ENCODE measurements at places on chromosomes 2 and 18. TPM values are rescaled to one million over a fixed set of nuclear protein-coding genes. Genes with fewer than 3 reads are reported as not detected.

NAB1 gene
- total RNA-seq, result 44.2 TPM

SF3B6 gene
- total RNA-seq, result 81.9 TPM

PROKR1 gene
- not detected for total RNA-seq

LYPD1 gene
- total RNA-seq, result 4.1 TPM

PROC gene
- total RNA-seq, result 2.6 TPM

MDH1B gene
- total RNA-seq, result 1.5 TPM

DNA sequence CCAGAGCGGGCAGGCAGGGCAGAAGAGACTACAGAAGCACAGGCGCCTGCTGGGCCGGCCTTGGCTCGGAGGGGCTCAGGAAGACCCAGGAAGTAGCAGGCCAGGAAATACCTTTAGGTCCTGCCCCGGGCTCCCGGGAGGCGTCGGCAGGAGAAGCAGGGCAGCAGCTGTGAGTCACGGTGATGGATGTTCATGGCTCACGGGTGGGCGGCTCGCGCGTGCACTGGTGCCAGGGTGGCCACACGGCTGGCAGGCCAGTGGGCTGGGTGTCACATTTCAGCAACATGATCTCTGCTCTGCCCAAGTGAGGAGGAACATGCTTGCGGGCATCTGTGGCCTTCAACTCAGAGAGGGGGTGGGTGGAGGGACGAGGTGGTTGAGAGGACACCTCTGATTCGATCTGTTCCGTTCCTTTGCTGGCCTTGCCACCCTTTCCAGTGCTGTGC lies 139.3 kb downstream of the KLHL29 start:
- no peaks in the 10 kb centered on the region for H3K36me3 ChIP-seq
- no peaks in the 10 kb centered on the region for H3K27me3 ChIP-seq
- DNase-seq, result peak; percentile 78
- H3K4me1 ChIP-seq, result peaks cover 23% of the 10 kb centered on the region
- peak overlapping the region; percentile 87 for H3K27ac ChIP-seq

DNA sequence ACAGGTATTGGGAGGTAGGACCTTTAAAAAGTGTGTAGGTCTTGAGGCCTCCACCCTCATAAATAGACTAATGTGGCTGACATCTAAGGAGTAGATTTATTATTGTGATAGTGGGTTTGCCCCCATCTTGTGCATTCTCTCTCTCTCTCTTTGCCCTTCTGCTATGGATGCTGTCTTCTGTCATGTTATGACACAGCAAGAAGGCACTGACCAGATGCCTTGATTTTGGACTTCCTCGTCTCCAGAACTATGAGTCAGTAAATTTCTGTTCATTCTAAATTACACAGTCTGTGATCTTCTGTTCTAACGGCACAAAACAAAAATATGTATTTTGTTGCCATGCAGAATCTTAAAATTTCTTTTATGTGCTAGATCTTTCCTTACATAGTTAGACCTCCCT lies 66.9 kb downstream of the ATAD2B start:
- no peak overlapping the region for H3K4me3 ChIP-seq
- H3K27ac ChIP-seq, result no peak overlapping the region
- no peaks in the 10 kb centered on the region for H3K27me3 ChIP-seq
- no peak for DNase-seq
- no peaks in the 10 kb centered on the region for H3K4me1 ChIP-seq

GRCh38 chr18:79763407-79763806 lies 34.3 kb upstream of the KCNG2 start:
- H3K36me3 ChIP-seq, result peaks cover 11% of the 10 kb centered on the region
- H3K27ac ChIP-seq, result no peak overlapping the region
- no peak overlapping the region for H3K4me3 ChIP-seq
- no peak for DNase-seq

DNA sequence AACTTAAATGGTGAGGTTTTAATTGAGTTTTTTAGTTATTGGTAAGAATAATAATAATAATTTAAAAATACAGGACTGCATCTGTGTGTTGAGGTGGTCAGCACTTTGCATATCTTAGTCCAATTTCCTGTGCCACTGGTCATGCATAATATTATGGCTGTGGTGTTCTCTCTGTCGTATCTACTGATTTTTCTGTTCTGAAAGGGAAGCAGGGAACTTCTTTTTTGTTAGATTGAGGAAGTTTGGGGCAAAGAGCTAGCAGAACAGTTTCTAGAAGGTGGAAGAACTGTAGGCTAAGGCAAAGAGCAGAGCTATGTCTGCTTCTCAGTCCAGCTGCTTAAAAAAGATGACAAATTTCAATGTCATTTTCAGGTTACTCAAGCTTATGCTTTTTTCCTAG lies 74.3 kb downstream of the XRCC5 start:
- H3K27ac ChIP-seq, result no peak overlapping the region
- H3K27me3 ChIP-seq, result no peaks in the 10 kb centered on the region
- DNase-seq, result no peak
- peaks cover 28% of the 10 kb centered on the region for H3K36me3 ChIP-seq
- no peak overlapping the region for H3K4me3 ChIP-seq

DNA sequence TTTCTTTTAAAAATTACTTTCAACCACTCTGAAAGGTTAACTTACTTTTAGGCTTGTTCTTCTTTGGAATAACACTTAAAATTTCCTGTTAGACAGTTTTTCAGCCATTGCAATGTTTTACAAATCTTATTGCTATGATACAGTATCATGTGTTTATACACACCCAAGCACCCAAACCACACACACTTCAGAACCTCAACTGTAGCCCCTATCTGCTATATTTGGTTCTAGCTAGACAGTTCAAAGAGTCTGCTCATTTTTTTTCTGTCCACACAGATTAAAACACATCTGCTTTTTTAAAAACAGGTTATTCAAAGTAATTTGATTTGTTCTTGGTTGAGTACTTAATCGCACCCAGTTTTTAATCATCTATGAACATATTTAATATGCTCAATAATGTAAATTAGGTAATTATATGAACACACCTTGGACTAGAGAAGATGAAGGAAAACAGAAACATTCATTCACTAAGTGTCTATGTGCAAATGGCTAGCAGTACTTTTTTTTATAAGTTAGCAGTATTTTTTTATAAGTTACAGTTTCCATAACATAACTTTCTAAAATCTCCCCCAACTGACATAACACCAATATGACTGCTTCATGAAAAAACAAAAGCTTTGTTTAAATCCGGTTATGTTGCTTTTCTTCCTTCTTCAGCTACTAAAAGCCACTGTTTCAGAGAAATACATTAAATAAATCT lies 17.6 kb downstream of the FBXO11 start:
- no peaks in the 10 kb centered on the region for H3K36me3 ChIP-seq
- no peak for DNase-seq
- H3K27me3 ChIP-seq, result no peaks in the 10 kb centered on the region

GRCh38 chr18:55585065-55585919 lies 2.7 kb downstream of the TCF4 start:
- H3K27ac ChIP-seq, result peak overlapping the region; percentile 93
- no peaks in the 10 kb centered on the region for H3K36me3 ChIP-seq
- peak overlapping the region; percentile 85 for H3K4me3 ChIP-seq
- H3K27me3 ChIP-seq, result no peaks in the 10 kb centered on the region
- no peak for DNase-seq

- H3K4me3 ChIP-seq, result no peak within 1 kb of the TSS
- H3K27ac ChIP-seq, result no peak within 1 kb of the TSS
- H3K27me3 ChIP-seq, result peaks cover 29% of the 10 kb centered on the region
- no peaks in the 10 kb centered on the region for H3K36me3 ChIP-seq
- no peaks in the 10 kb centered on the region for H3K4me1 ChIP-seq
Observed at GRCh38 chr2:102310964-102311640, at the start of gene IL1RL1. Gene IL1RL1 (plus strand): TSS chr2:102311563. CDS start chr2:102338265, 26,702 bp downstream.

DNA sequence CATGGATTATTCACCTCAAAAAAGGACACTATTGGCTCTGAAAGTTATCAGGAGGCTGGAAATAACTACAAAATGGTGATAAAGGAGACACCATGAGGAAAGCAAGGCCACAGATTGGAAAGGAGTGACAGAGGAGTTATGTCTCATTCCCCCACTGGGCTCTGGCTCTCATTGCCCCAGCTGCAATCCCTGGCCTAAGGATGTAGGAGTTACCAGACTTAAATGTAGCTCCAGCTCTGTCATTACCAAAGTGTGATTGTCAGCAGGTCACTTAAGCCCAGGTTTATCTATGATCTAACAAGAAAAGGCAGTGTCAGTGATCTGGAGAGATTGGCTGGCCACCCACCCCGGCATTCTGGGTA lies 1228.2 kb upstream of the DDX18 start:
- DNase-seq, result no peak
- no peaks in the 10 kb centered on the region for H3K27me3 ChIP-seq
- no peaks in the 10 kb centered on the region for H3K4me1 ChIP-seq

DNA sequence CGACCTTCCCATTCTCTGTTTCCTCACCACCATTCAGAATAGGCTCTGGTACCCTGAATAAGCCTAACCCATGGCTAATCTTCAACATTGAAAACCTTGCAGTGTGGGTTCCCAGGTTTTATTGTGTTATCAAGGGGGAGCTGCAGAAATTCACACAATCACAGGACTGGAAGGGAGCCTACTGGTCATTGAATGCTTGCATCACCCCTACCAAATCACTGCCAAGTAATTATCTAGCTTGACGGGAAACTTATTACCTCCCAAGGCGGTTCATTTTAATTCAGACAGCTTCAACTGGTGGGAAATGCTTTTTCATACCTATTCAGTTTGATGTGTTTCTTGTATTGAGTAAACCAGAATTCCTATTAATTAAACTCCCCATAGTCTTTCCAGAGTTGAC lies 33.6 kb upstream of the EFEMP1 start:
- DNase-seq, result no peak
- H3K27ac ChIP-seq, result no peak overlapping the region
- no peaks in the 10 kb centered on the region for H3K36me3 ChIP-seq
- peaks cover 16% of the 10 kb centered on the region for H3K27me3 ChIP-seq
- no peak overlapping the region for H3K4me3 ChIP-seq

DNA sequence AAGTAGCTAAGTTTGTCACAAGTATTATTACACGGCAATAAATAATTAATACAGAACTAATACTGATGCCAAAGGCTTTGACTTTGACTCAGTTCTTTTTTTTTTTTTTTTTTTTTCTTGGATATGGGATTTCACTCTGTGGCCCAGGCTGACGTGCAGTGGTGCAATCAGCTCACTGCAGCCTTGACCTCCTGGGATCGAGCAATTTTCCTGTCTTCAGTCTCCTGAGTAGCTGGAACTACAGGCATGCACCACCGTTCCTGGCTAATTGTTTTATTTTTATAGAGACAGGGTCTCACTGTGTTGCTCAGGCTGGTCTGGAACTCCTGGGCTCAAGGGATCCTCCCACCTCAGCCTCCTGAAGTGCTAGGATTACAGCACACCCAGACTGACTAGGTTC lies 284.5 kb downstream of the SS18 start:
- H3K4me3 ChIP-seq, result no peak overlapping the region
- H3K27me3 ChIP-seq, result no peaks in the 10 kb centered on the region
- peaks cover 9% of the 10 kb centered on the region for H3K4me1 ChIP-seq
- peaks cover 6% of the 10 kb centered on the region for H3K36me3 ChIP-seq
- no peak for DNase-seq

GRCh38 chr18:72233106-72233505 lies 311.0 kb downstream of the CBLN2 start:
- DNase-seq, result no peak
- no peaks in the 10 kb centered on the region for H3K4me1 ChIP-seq
- no peaks in the 10 kb centered on the region for H3K27me3 ChIP-seq
- no peaks in the 10 kb centered on the region for H3K36me3 ChIP-seq
- H3K27ac ChIP-seq, result no peak overlapping the region

GRCh38 chr2:7523481-7524120 lies 606.4 kb downstream of the RNF144A start:
- H3K27me3 ChIP-seq, result peaks cover 1% of the 10 kb centered on the region
- H3K27ac ChIP-seq, result no peak overlapping the region
- H3K36me3 ChIP-seq, result no peaks in the 10 kb centered on the region

DNA sequence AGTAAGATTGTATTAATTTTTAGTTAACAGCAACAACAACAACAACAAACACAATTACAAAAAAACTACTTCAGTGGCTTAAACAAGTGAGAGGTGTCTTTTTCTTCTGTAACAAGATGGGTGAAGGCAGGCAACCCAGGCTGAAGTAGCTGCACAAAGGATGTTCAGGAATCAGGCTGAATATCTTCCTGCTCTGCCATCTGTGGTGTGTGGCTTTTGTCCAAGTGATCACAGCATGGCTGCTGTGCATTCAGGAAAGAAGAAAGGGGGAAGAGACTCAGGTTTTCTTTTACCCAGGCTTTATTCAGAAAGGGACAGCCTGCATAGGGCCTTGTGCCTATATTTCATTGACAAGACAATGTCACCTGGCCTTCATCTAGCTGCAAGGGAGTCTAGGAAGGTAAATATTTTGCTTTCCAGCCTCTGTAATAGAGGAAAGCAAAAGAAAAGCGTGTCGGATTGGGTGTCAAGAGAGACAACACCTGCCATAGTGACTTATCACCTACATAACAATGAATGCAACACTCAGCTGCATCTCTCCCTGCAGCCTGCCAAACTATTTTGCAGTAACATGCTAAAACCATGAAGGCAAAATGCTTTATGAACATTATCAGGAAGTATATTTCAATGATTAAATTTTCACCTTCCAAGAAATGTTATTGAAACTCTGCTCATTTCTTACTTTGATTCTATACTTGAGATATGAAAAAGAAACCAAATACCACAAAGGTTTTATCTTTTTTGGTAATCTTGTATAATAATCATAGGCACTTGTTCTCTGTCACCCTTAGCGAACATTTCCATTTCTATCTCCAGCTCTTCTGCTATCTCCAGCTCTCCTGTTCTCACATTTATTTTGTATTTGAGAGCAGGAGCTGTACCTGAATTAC lies 14.6 kb downstream of the G6PC2 start:
- H3K4me1 ChIP-seq, result peaks cover 5% of the 10 kb centered on the region
- peaks cover 12% of the 10 kb centered on the region for H3K27me3 ChIP-seq
- H3K36me3 ChIP-seq, result peaks cover 3% of the 10 kb centered on the region
- DNase-seq, result no peak
- no peak overlapping the region for H3K4me3 ChIP-seq

- no peak for DNase-seq
- H3K4me3 ChIP-seq, result no peak overlapping the region
- H3K4me1 ChIP-seq, result no peaks in the 10 kb centered on the region
- H3K27me3 ChIP-seq, result peaks cover 15% of the 10 kb centered on the region
Observed at GRCh38 chr18:61435064-61435652, 101.9 kb downstream of the CDH20 start.

Measured in chondrocyte (in vitro differentiated cells).